ENCODE measurements at places on chromosomes 2 and 18.

GRCh38 chr2:219401606-219402005 is 13.9 kb upstream of the DNPEP start:
- DNase-seq = no peak

- no peak for DNase-seq
Measured at GRCh38 chr2:24101992-24102391, 17.4 kb upstream of the TP53I3 start.

DNA sequence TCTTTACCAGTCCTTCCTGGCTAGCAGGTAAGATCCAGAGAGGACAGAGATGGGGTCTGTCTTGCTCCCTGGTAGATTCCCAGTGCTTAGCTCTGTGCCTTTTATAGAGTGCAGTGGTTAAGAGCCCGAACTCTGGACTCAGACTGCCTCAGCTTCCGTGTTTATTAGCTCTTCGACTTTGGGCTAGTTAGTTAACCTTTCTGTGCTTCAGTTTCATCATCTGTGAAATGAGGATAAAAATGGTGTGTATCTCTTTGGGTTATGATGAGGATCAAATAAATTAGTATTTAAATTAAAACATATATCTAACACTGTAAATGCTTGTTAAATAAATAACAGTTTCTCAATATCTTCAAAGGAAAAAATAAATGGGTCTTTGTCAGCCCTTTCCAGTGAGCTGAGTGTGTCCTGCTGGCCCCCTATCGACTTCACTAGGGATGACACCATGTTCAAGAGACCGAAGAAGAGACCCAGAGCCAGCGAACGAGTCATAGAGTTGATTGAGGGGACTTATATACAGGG is 38.2 kb downstream of the CERS6 start:
- DNase-seq = peak; percentile 27

GRCh38 chr2:233824373-233824772 is 30.0 kb downstream of the HJURP start:
- no peak for DNase-seq

DNA sequence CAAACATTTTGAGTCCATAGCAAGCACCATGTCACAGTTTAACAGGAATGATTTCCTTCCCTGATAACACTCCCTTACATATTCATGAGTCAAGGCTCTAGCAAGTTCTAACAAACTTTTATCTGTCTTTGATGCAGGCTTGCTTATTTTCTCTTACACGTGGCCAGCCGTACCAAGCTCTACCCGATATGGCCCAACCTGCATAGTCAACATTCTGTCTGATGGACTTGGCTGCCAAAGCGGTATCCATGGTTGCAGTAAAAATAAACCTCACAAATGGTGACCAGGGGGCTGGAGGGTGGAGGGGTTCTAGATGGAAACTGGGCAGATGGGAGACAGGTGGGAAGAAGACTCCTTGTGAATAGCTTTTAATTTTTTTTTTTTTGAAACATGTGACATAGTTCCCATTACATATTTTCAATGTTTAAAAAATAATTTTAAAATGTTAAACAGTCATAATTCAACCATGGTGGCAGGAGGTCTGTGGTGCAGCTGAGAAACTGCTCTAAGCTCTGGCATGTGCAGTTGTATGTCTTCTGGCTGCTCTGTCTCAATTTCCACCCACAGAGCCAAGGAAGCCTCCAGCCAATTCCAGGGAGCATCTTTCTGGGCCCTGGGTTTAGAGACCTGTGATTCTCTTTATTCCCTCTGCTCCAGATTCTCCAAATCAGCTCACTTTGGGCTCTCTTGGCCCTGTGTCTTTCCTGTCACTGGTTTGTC is 20.7 kb upstream of the CXCR1 start:
- DNase-seq = no peak

- DNase-seq = no peak
Measured at GRCh38 chr2:32792416-32792815, 154.3 kb upstream of the LTBP1 start.

GRCh38 chr18:10230072-10230471 is 224.4 kb upstream of the APCDD1 start:
- DNase-seq = peak; percentile 26
